ENCODE measurements at places on chromosomes 1 and 21. TPM values are rescaled to one million over a fixed set of nuclear protein-coding genes. Genes with fewer than 3 reads are reported as not detected.

DNA sequence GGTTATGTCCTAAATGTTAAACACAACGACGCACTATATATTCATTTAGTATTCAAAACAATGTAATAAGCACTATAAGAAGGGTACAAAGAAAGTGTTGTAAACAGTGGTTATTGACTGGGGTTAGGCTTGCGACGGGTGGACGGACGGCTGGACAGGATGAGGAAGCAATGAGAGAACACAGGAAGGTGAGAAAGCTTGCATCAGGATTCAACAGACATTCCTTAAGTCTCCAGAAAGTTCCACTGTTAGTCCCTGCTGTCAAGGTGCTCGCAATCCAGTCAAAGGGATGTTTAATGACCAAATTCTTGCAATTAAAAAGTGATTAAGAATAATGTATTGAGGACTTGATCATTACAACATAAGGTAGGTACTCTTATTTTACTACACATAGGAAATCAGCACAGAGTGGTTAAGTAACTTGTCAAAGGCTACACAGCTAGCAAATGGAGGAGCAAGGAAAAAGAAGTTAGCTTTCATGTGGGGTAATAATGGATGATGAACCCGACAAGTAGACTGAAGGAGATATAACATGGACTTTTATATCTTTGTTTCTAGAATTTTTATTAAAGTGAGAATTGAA lies 994 bp upstream of the ACBD6 start:
- no peak for DNase-seq

DNA sequence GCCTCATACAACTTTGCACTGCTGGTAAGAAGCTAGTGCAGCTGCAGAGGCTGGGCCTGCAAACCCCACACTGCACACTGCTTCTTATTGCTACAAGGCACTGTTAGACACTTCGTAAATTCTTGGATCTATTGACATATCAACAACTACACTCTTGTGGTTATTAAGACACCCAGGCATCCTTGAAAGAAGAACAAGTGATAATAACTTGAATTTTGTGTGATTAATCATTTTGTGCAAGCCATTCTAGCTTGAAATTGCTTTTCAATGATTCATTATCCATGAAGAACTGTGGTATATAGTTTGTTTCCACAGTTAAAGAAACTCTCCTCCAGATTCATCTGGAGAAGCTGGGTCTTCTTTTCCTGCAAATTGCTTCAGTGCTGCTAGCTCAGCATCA lies 33.7 kb upstream of the IFI44L start:
- no peak for DNase-seq

GRCh38 chr1:109136766-109137165 lies 22.9 kb downstream of the ELAPOR1 start:
- no peak for DNase-seq

GRCh38 chr1:182968836-182969734 lies 16.1 kb upstream of the SHCBP1L start:
- no peak for DNase-seq

GRCh38 chr1:32939655-32940371 lies 24.8 kb downstream of the RNF19B start:
- DNase-seq, result no peak

- no peak for DNase-seq
These were observed 114.5 kb downstream of the LRRC40 start for GRCh38 chr1:70090875-70091274.

- DNase-seq, result no peak
These were observed 6.4 kb downstream of the MAN1C1 start for GRCh38 chr1:25623007-25623406.

- DNase-seq, result no peak
These were observed 9.6 kb upstream of the RLF start for GRCh38 chr1:40151457-40152079.

DNA sequence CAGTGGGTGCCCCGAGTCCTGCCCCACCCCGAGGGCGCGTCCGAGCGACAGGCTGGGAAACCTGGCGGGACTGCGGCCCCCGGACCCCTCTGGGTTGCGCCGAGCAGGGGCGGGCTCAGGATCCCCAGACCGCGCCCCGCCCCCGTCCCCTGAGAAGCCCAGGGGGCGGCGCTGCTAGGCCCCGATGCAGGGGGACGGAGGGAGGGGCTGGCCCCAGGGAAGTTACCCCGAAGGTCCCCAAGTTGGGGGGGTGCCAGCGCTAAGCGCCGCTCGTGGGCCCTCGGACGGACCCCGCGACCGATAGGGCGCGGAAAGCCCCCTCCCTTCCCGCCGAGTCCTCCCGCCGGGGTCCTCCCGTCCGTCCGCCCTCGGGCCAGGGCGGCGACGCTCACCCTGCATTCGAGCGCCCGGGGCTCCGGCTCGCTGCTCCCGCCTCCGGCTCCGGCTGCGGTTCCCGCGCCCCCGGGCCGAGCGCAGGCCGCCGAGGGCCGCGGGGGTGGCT lies 414 bp downstream of the GPR153 start:
- DNase-seq, result peak; percentile 71

GRCh38 chr21:31475223-31475622 lies 131.2 kb upstream of the TIAM1 start:
- no peak for DNase-seq

- DNase-seq, result no peak
These were observed 25.5 kb downstream of the RAP1GAP start for GRCh38 chr1:21643624-21644023.

DNA sequence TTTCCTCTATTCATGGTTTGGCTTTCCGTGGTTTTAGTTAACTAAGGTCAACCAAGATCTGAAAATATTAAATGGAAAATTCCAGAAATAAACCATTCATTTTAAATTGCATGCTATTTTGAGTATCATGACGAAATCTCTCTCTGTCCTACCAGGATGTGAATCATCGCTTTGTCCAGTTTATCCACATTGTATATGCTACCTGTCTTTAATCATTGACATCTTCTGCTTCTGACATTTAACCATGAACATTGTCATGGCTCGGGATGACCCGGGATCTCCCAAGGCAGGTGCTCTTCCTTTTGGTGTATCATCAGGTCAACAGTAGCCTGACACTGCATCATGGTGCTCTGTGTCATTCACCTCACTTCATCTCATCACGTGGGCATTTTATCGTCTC lies 125.5 kb upstream of the HNRNPU start:
- DNase-seq, result no peak

GRCh38 chr1:172108161-172108893 lies 267.0 kb downstream of the DNM3 start:
- no peak for DNase-seq

DNA sequence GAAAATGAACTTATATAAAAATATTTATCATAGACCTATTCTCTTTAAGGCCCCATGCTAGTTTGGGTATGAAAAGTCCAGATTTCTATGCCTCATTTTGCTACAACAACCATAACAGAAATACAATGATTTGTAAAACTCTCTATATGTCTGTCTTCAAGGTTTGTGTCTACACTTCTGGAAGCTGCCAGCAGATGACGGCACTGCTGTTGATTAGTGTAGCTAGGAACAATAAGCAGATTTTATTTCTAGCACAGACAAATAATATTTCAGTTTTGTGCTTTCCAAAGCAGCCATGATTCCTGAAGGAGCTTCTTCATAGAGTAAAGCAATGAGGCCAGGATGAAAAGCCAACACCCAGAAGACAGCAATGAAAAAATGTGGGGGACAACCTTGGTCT lies 779.6 kb upstream of the ADGRL2 start:
- DNase-seq, result no peak

DNA sequence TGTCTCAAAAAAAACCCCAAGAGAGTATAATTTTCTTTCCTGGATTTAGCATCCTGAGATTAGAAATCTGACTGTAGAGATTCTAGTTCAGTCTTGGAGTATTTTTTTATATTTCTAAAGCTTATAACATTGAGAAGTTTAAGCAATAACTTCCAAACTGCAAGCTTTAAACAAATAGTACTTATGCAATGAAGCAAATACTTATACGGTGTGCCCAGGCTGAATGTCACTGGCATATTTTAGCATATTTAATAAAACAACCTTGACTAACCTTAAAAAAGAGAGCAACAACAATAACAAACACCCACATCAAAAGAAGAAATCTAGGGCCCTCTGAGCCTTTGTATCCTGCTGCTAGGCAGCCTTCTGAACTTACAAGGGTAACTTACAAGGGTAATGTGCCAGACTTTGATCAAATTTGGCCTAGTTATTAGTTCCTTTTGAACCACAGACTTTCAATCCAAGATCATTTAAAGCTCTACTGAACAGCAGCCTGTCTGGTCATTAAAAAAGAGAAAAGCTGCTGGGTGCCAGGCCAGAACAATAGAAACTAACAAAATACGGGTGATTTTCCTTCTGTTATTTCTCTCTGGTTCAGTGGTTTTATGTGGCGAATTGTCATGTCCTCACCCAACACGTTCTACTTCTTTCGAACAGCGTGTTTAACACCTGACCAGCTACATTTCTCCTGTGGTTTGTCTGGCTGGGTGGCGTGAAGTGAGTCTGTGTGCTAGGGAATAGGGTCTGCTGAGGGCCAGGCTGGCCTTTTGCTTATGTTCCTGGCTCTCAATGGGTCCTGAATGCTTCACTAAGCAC lies 16.2 kb downstream of the MTOR start:
- DNase-seq, result no peak

- DNase-seq, result no peak
These were observed 271.3 kb downstream of the DNM3 start for GRCh38 chr1:172112576-172112975.

DNA sequence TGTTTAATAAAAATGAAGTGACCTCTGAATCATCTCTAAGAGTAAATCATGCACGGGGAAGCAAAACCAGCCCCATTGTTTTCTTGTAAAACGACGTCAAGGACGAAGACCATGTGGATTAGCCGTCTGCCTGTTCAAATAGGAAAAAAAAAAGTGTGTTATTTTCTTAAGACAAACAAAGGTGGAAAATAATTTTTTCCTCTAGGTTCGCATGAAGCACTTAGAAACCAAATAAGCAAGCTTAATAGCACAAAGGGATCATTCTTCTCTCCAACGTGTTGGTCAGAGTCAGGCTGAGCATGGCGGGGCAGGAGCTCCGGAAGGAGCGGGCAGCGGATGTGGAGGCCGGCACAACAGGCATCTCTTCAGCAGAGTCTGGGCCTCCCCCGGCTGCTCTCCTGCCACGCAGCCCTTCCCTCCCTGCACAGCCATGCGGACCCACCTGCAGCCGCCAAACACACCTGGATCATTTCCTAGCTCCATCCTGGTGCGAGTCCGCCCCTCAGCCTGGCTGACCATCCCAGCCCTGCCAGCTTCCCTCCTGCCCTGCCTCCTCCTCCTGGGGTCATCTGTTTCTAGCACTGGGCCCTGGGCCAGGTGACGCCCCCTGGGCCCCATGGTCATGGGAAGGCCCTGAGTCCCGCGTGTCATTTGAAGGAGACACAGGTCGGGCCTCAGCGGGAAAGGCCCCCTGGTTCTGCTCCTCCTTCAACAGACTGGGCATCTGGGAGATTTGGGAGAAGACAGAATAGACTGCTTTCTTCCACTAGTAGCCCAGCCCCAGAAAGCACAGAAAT lies 40.2 kb downstream of the MX1 start:
- no peak for DNase-seq

DNA sequence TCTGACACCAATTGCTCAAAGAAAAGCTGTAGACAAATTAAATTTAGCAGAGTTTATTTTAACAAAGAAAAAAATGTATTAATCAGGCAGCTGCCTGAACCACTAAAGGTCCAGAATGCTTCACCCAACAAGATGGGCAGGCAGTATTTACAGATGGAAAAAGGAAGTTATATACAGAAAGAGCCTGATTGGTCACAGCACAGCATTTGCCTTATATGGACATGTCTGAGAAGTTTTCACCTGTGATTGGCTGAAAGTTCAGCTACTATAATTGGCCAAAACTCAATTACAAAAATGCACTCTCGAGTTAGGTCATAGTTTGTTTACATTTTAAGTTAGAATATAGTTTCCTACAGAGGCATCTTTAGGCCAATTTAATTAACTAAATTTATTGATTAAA lies 15.1 kb upstream of the FMO1 start:
- DNase-seq, result no peak

DNA sequence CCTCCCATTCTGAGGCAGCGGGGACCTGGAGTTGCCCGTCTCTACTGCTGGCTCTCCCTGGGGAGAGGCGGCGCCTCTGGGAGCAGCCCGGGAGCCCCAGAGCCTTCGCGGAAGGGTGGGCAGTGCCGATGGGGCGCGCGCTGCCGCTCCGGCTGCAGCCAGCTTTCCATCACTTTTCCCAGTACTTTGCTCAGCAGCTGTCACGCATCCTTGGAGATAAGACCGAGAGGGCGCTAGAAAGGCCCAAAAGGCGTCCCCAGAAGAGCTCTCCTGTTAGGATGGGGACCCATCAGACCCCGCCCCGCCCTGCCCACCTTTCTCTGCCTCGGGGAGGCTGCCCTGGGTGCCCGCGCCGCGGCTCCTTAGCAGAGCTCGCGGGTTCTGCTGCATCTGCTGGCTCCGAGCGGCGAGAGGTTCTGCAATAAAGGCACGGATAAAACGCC lies 534 bp downstream of the KCNH1 start:
- no peak for DNase-seq

DNA sequence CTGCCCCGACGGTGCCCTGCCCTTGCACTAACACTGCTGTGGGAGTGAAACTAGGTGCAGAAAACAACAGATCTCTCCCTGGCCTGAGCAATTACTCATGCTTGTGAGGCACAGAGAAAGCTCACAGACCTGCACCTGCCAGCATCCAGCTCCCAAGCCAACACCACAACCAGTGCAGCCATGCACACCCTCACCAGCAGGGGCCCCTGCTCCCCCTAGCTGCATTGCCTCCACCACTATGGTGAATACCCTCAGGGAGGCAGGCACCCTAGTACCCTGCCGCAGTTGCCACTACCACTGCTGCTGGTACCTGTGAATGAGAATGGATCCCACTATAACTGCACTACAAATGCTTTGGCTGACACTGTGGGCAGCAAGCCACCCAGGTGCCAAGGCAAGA lies 7.1 kb upstream of the DIRAS3 start:
- DNase-seq, result no peak

- no peak for DNase-seq
These were observed 322 bp downstream of the TFB2M start for GRCh38 chr1:246565751-246566127.

DNA sequence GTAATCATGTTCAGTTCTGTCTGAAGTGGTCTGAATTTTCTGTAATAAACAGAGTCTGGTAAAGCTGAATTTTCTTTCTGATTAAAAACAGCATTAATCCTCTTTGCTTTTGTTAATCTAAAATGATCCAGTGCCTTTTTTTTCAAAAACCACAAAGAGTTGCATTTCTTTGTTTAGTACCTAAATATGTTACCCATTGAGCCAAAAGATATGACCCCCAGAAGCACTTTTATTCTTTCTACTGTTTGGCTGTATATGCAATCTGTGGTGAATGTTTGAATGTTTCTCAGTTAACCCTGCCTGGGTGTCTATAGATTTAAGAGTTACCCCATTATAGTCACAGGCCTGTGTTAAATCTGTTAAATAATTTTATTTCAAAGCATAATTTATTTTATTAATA lies 394.8 kb downstream of the PTPRC start:
- no peak for DNase-seq

GRCh38 chr1:150543500-150544143 lies 5.6 kb upstream of the ADAMTSL4 start:
- DNase-seq, result no peak

Gene SNX7
- 20.3 TPM for total RNA-seq

Gene SDHC
- total RNA-seq, result 170 TPM

Gene CSF3R
- total RNA-seq, result not detected

Gene LRRC40
- 47.2 TPM for total RNA-seq

Gene FAM20B
- total RNA-seq, result 39.3 TPM

Gene CDK18
- total RNA-seq, result 1.7 TPM

Gene OR10Z1
- not detected for total RNA-seq

Gene MYOG
- total RNA-seq, result not detected

Gene CYP2J2
- total RNA-seq, result not detected

Measured in glutamatergic neuron (in vitro differentiated cells).